ENCODE measurements at places on chromosomes 3 and 15.

GRCh38 chr3:51706788-51707731 lies at the start of gene GRM2:
TSS of gene GRM2 (plus strand) at chr3:51707068. CDS start at chr3:51708984, 1,916 bp downstream.
- peak; percentile 99 for DNase-seq

DNA sequence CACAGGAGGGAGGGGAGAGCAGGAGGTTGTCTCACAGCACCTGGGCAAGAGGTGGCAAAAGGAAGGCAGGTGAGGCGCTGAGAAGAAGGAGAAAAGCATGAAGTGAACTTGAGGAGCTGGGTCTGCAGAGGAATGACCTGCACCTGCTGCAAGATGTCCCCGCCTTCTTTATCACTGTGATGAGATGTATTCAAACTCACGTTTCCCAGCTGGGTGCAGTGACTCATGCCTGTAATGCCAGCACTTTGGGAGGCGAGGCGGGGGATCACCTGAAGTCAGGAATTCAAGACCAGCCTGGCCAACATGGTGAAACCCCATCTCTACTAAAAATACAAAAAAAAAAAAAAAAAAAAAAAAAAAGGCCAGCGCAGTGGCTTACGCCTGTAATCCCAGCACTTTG lies 22.2 kb upstream of the ZNF710 start:
- no peak for DNase-seq

DNA sequence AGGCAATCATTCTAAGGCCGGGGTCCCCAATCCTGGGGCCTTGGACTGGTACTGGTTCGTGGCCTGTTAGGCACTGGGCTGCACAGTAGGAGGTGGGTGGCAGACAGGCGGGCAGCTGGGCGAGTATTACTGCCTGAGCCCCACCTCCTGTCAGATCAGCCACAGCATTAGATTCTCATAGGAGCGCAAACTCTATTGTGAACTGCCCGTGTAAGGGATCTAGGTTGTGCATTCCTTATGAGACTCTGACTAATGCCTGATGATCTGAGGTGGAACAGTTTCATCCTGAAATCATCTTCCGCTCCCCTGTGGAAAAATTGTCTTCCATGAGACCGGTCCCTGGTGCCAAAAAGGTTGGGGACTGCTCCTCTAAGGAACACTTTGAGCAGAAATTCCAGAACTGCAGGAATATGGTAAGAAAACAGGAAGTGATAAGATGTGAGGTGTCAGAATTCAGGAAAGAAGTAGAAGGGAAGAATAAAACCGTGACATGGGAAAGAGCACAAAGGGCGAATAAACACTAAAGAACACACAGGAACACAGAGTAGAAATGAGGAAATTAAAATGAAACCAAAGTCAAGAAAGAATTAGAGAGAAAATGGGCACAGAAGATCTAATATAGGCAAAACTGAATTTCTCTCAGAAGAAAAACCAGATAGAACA lies 57.6 kb downstream of the PDCD6IP start:
- no peak for DNase-seq

DNA sequence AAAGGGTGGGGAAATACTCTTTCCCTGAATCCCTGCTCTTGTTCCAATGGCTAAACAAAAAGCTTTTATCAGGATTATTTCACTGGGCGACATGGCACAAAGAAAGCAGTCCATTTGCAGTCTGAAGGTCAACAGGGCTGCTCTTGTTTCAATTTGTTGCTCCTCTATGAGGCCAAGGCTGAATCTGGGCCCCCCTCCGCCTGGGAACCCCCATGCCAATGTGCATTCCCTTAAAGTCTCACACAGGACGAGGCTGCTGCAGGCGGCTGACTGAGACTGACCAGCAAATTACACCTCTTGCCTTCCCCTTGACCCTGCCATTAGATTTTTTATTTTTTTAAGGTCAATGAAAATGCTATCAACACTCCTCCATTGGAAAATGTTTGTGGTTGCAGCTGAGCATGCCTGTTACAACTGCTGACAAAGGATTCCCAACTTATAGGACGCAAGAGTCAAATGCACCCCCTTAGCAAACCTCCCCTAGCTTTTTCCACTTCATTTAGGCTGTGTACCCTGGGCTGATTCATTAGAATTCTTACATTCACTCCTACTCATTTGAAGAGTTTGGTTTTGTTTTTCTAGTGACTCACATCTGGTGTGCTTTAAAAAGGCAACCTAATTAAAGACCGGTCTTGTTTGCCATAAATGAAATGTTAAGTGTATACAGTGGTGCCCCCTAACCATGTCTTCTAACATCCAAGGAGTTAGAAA lies 60.8 kb upstream of the ARHGEF3 start:
- no peak for DNase-seq

DNA sequence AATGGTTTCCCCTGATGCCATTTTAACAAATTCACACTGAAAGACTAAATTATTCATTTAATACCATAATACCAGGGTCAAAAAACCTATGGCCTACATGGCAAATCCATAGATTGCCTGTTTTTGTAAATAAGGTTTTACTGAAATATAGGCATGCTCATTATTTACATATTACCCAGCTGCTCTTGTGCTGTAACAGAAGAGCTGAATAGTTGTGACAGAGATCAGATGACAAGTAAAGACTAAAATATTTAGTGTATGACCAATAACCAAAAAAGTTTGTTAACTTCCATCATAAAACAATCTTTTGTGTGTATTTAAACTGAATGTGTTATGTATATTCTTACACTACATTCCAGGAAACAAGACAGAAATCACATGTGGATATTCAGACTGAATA lies 60.2 kb downstream of the DENND4A start:
- no peak for DNase-seq

All from H7 (cell line).